ENCODE measurements at places on chromosomes 7 and 10.

- DNase-seq, result no peak
Observed at GRCh38 chr7:25698451-25699113, 453.4 kb upstream of the NFE2L3 start.

- DNase-seq, result no peak
Observed at GRCh38 chr10:5862360-5862961, 27.2 kb downstream of the ANKRD16 start.

GRCh38 chr10:59625721-59626522 is 83.7 kb downstream of the SLC16A9 start:
- no peak for DNase-seq

DNA sequence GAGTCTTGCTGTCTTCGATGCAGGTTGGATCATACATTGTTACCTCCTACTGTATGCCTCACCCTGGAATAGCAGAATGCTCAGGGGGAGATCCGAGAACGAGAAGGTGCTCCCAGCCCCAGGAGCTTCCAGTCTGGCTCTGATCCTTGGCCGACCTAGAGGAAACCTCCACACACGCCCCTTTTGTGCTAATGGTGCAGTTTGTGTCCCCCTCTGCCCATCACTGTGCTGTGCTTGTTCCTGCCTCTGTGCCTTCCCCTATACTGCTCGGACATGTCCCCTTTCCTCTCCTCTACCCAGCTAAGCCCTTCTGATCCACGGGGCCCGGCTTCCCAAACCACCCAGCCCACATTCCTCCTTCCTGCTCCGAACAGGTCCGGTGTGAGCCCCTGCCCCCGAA is 32.5 kb downstream of the ZNF775 start:
- no peak for DNase-seq

- DNase-seq, result no peak
Observed at GRCh38 chr7:108135446-108136190, 5.5 kb upstream of the LAMB4 start.

- no peak for DNase-seq
Observed at GRCh38 chr7:69182596-69183467, 415.4 kb upstream of the AUTS2 start.

DNA sequence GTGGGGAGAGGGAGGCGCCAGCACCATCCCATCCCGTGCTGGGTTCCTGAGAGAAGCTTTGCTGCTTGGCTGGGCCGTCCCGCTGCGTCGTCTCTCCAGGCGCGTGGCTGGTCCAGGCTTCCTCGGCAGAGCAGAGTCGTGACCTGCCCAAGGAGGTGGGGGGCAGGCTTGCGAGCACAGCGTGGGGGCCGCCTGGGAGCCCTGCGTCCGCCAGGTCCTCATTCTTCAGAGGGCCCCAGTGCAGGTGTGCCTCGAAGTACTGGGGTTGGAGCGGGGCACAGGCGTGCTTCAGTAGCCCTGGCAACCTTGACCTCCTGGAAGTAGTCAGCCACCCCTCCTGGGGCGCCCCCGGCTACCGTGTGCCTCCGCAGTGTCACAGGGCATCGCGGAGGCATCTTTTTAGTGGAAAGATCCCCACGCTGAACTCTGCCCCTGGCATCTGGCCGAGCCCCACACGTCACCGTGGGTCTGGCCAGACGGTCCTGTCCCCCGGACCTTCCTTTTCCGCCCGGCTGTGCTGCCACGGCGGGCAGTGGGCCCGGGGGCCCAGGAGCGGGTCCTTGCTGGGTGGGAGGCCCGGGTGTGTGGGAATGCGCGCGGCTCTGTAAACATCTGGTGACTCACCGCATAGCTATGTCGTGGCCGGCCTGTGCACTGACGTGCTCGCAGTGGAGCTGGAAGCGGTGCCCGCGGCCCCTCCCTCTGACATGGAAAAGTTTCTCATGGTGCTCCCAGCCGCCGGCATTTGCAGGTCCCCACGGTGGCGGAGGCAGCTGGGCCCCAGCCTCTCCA is 6.4 kb downstream of the MAFK start:
- no peak for DNase-seq

DNA sequence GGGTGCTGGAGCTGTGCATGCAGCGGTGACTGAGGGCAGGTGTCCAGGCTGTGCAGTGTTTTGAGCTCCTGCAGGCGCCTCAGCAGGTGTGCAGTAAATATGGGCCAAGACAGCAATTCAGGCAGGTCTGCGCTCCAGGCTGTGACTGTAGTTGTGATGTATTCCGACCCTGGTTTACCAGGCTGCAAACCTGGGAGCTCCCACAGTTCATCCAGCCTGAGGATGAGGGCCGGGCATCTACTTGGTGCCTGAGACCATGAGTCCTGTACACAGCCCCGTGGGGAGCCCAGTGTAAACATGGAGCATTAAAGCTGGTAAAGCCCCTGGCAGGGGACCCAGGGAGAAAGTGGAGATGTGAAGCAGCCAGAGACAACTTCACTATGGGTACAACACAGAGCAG is 82.8 kb downstream of the VOPP1 start:
- no peak for DNase-seq

GRCh38 chr7:155189590-155189989 is 108.1 kb upstream of the INSIG1 start:
- no peak for DNase-seq

DNA sequence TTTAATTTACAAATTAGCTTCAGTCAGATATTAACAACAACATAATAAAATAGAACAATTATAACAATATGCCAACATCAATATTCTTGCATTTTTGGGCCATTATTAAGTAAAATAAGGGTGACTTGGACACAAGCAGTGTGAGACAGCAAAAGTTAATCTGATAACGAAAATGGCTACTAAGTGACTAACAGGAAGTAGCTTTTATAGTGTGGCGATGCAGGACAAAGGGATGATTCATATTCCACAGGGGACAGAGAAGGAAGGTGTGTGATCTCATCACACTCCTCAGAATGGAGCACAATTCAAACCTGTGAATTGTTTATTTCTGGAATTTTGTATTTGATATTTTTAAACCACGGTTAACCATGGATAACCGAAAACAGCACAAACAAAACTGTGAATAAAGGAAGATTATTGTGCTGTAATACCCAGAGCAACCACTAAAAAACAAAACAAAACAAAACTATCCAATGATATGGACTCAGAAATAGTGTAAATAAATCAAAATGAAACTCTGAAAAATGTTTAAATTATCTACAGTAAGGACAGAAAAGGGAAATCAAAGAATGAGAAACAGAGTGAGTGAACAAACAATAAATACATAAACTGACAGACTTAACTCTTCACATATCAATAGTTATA is 66.9 kb upstream of the TFEC start:
- no peak for DNase-seq

DNA sequence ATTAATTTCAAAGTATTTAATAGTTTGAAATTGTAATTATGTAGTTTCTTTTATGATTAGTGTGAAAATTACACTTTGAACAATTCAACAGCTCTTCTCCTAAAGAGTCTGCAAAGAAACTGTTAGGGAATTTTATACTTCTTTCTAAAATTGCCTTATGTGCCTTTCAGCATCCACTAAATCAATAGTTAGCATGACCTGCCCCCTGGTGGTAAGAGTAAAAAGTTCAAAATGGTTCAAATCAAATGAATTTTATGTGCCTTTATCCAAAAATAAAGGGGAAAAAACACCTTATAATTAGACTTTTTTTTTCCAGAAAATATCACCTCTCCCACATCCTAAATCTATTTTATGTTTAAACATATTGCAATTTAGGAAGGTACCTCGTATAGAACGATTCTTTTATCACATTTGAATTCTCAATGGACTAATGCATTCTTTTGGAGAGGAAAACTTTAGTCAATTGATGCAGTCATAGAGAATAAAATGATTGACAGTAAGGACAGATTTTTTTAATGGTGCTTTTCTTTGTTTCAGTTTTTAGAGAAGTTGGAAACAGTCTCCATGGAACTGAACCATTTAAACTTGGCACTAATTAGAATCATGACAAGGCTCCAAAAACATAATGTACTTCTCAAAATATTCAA is 163.7 kb downstream of the SEMA3D start:
- DNase-seq, result no peak

DNA sequence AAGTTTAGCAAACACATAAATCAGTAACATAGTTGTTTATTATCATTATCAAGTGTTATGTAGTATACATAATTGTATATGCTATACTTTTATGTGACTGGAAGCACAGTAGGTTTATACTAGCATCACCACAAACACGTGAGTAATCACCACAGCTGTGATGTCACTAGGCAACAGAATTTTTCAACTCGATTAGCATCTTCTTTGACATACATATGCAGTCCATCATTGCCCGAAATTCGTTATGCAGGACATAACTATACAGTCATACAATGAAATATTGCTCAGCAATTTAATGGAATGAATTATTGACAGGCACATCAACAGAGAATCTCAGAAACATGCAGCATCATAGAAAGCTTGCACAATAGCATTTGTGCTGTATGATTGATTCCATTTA is 77.7 kb downstream of the LSM5 start:
- DNase-seq, result no peak

- DNase-seq, result no peak
Observed at GRCh38 chr10:74977913-74978847, 133.3 kb upstream of the SAMD8 start.
